ENCODE measurements at places on chromosomes 3 and 15.

DNA sequence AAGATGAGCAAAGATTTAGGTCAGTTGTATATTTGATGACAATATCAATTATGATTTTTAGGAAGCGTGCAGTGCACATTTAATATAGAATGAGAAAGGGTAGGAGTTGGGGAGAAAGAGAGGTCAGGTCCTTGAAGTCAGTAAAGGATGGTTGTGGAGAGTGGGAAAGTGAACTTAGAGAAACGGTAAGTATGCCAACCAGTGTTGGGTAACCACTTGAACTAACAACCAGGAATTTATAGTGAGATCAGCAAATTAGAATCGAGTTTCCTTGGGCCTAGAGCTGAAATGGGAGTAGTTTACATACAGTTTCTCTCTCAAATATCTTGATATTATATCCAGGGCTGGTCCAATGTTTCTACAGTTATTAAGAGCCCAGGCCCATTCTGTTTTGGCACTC lies 188.5 kb upstream of the RBMS3 start:
- DNase-seq = no peak

DNA sequence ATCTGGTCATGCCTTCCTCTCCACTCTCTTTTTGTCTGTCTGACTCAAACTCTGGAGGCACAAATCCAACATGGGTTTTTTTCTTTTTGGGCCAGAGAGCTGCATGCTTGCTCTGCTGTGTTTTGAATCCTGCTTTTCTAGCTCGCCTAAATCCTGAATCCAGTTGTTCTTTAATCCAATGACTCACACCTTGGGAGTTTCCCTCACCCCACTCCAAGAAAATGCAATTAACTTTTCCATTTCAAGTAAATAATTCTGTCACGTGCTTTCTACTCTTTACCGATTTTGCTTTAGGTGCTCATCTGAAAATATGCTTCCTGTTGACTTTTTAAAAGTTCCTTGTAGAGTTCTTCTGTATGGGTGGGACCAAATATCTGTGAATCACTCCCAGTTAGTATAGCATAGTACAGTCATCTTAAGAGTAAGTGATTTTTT lies 47.6 kb downstream of the SLMAP start:
- no peak for DNase-seq

DNA sequence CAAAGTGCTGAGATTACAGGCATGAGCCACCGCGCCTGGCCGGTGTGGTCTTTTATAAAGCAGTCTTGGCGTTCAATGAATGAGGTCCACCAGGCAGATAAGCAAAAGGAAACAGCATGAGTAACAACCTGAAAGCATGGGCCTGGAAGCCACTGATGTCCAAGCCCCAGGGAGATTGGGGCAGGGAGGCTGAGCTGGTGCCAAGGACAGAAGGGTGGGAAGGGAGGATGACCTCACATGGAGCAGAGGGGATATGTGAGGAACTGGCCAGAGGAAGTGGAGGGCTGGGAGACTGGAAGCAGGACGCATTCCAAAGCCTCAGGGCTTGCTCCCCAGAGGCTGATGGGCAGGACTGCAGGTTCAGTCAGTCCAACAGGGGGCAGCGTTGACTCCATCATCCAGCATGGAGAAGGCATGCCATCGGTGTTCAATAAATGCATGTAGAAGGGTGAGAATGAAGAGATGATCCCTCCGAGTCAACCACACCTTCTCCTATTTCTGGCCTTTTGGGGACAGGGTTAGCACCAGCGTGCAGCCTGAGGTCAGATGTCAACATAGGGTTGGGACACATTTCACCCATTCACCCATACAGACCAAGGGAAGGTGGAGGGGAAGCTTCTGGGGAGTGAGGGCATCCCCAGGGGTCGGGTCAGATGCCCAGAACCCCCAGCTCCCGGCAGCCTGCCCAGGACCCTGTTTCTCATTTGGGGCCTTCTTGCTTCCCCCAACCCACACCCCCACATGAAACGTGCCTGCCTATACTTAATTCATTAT lies 14.8 kb downstream of the MYL3 start:
- DNase-seq = no peak

DNA sequence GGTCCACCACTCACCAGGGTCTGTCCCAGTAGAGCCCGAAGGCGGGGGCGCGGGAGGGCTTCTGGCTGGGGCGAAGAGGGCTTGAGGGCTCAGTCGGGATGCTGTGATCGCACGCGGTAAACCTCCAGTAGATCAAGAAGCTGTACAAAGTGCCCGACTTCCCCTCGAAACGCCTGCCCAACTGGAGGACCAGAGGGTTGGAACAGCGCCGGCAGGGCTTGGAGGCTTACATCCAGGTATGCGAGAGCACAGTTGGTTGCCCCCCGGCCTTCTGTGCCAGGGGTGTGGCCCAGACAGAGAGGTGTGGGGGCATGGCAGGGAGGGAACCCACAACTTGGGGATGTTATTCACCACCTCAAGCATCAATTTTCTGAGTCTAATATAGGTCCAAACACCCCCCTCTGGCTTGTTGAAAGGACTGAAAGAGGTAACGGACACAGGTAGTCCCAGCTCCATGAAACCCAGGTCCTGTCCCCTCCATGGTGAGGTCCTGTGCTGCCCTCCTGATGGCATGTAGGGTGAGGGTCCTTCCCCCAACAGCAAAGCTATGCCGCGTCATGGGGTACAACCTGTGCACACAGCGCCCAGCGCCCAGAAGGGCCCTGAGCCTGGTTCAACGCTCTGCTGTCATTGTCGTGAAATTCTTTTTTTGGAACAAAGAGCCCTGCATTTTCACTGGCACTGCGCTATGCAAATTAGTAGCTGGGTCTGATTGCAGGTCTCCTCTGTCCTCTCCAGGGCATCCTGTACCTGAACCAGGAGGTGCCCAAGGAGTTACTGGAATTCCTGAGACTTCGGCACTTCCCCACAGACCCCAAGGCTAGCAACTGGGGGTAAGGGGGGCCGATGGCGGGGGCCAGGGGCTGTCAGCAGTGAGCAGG lies 1.2 kb downstream of the SNX22 start:
- DNase-seq = no peak

GRCh38 chr15:66896611-66897010 lies 168.8 kb upstream of the SMAD3 start:
- DNase-seq = no peak

DNA sequence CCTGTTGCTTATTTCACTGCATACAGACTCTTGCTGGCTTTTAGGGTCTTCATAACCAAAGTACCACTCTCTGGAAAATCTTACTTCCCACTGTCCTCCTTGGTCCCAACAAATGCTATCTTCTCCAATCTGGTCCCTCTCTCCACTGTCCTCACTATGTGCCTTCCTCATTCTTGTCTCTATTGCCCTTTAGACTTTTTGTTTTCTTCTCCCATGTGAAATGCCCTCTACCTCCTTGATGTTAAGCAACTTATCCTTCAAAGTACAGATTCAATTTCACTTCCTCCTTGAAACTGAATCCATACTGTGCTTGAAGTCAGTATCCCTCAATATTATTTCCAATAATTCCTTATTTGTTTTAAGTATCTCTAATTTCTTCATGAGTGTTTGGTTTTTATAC lies 60.8 kb downstream of the CGGBP1 start:
- no peak for DNase-seq

DNA sequence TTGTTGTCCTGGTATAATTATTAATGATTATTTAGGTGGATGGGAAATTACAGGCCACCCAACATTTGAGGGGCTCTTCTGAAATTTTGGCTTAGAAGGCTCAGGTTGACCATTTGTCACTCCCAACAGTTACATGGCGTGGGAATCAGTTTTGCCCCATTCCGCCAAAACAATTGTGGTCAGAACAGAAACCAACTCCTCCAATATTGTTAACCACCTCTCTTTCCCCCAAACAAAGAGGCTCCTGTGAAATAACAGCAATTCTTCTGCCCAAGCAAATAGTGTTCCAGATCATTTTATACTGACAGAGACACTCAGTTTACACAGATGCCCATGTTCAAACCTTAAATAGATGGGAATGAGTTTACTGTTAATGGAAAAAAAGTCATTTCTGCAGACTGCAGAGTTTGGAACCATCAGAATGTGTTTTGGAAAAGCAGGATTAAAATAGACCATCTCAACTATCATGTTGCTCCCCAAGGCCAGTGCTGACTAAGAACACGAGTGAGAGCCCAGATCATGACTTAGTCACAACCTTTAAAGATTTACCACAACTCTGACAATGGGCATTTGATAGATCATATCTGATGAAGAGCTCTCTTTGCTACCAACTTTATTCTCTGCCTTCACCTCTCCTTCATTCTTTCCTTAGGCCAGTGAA lies 102.1 kb downstream of the DUT start:
- DNase-seq = no peak

DNA sequence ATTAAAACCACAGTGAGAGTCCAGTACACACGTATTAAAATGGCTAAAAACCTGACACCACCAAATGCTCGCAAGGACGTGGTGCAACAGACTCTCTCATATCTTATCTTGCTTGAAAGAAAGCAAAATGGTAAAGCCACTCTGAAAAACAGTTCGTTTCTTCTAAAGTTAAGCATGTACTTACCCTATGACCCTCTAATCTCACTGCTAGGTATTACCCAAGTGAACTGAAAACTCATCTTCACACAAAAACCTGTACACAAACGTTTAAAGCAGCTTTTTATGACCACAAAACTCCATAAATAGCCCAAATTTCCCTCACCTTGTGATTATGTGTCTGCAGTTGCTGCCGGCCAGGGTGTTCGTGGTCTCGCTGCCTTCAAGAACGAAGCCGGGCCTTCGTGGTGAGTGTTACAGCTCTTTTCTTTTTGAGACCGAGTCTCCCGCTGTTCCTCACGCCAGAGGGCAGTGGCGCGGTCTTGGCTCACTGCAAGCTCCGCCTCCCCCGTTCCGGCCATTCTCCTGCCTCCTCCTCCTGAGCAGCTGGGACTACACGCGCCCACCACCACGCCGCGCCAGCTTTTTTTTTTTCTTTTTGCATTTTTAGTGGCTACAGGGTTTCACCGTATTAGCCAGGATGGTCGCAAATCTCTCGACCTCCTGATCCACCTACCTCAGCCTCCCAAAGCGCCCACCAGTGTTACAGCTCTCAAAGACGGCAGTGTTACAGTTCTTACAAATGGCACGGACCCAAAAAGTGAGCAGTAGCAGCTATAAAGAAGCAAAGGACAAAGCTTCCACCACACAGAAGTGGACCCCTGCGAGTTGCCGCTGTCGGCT lies 165.4 kb downstream of the TJP1 start:
- no peak for DNase-seq

Measured in activated gamma-delta T cell treated with anti-CD3 and anti-CD28 coated beads, Interleukin-2, amount 50 U/mL, for 16 hours (primary cell).